HEK293T (cell line): ENCODE measurements at places on chromosomes 2 and 18.

- DNase-seq = no peak
Observed at GRCh38 chr18:47342566-47342965, 91.1 kb upstream of the SKOR2 start.

GRCh38 chr18:55265984-55266383 lies 306.7 kb upstream of the CCDC68 start:
- no peak for DNase-seq

DNA sequence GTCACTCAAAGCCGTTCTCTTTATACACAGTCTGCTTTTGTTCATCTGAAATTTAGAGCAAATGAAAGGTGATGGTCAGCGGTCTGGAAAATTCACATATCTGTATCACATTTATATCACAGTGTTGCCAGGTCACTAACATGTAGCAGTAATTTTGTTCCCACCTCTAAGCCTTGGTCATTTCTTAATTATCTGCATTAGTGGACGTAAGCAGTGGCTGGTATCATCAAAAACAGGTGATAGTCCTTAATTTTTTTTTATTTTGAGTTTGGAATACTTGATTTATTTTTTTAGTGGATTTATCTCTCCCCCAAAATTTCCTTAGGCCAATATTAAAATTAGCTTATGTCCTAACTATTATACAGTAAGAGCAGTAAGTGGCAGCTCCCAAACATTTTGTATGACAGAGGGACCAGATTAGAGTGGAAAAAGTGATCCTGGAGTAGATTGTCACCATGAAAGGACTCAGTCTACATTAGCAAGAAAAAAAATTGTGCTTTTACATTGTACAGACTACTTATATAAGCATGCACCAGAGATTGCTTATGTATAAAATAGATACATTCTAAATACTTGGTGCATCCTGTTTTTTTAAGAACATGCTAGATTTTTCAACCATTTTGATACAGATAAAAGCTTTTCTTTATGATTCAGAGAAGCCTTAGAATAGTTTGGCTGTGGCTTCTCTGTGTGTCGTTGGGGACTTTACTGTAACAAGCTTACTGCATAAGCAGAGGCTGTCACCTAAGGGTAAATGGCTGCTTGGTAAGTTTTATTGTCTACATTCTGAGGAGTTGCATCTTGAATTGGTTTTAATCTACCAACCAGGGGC lies 65.0 kb downstream of the MAPRE2 start:
- DNase-seq = no peak

GRCh38 chr2:38141501-38141900 lies 65.5 kb upstream of the CYP1B1 start:
- DNase-seq = no peak

GRCh38 chr2:195666113-195666712 lies 9.2 kb downstream of the SLC39A10 start:
- DNase-seq = no peak

DNA sequence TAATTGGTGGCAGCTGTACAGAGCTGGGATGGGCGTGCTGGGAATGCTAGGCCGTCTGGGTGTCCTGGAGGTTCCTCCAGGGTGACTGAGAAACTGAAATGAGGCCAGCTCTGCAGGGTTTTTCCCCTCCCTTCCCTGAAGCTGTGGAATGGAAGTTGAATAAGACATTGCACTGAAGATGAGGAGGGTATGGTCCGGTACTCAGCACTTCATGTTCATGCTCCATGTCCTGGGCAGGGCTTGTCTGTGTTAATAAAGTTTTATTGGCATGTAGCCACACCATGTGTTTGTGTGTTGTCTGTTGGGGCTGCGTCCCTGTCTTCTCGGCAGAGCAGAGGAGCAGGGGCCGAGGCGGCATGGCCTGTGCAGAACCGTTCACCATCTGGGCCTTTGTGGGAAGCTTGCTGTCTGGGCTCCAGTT lies 154.0 kb downstream of the LDLRAD4 start:
- DNase-seq = no peak

GRCh38 chr2:26613241-26614215 lies 27.6 kb downstream of the CIB4 start:
- DNase-seq = no peak
